Stimulated activated CD8-positive, alpha-beta memory T cell treated with anti-CD3 and anti-CD28 coated beads, Interleukin-15, amount 100 ng/mL, for 4 hours (primary cell): ENCODE measurements at places on chromosomes 16 and 17.

DNA sequence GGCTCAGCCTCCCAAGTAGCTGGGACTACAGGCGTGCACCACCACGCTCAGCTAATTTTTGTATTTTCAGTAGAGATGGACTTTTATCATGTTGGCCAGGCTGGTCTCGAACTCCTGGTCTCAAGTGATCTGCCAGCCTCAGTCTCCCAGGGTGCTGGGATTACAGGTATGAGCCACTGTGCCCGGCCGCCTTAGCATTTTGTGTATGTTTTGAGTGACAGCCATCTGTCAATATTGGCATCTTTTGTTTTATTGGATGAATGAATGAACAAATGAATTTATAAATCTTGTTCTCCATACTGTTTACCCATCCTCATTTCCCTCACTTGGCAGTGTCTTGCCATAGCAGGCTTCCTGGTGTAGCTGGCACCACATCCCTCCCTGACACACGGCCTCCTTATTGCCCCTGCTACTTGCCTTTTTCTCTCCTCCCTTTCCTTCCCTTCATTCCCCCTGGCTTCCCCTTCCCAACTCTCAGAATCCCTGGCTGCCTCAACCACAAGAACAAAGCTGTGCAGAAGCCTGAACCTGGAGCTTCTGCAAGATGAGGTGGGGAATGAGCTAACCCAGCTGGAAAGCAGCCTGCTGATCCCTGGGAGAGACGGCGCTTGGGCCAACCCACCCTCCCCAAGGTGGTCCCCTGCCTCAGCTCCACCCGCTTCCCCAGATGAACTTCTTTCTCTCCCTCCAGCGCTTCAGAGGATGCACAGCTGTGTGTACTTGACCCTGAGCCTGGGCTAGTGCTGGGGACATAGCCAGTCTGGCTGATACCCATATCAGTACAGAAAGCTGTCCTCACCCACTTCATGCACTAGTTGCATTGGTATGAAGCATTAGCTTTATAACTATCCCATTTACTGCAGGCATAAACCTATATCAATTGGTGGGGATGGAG lies 34.3 kb downstream of the WNT9B start:
- DNase-seq = no peak

- no peak for DNase-seq
These were observed 61.4 kb downstream of the BEAN1 start for GRCh38 chr16:66488505-66488904.

GRCh38 chr16:7765079-7765550 lies 432.5 kb downstream of the RBFOX1 start:
- no peak for DNase-seq

- no peak for DNase-seq
These were observed 1.8 kb downstream of the HOXB7 start for GRCh38 chr17:48609033-48609432.

- DNase-seq = no peak
These were observed 10.0 kb upstream of the TNFRSF13B start for GRCh38 chr17:16981928-16982327.

DNA sequence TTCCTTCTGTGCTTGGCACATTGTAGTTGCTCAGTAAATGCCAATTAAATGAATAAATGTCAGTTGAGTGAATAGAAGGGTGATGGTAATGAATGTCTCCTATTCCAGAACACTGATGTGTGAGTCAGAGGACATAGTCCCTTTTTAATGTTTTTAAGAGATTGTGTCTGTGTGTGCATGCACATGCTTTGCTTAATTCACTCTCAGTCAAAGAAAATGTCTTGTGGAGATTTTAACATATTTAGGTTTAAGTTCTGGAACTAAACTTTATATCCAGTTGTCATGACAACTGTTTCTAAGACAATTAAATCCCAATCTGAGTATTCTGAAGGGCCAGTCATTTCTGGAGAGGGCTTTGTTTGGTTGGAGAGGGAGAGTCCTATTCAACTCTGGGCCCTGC lies 255.3 kb upstream of the CDH11 start:
- DNase-seq = no peak

DNA sequence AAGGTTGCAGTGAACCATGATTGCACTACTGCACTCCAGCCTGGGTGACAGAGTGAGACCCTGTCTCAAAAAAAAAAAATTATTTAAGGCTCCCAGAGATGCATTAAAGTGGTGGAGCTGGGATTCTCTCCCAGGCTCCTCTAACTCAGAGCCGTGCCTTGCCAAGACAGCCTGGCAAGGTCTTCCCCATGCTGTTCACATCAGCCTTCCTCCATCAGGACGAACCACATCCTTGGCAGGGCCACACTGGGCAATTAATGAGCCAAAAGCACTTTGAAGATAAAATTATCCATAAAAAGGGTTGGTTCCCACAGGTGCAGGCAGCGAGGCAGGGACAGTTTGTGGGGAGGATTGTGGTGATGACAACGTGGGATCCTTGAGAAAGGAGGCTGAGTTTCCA lies 19.8 kb upstream of the BBS2 start:
- no peak for DNase-seq

DNA sequence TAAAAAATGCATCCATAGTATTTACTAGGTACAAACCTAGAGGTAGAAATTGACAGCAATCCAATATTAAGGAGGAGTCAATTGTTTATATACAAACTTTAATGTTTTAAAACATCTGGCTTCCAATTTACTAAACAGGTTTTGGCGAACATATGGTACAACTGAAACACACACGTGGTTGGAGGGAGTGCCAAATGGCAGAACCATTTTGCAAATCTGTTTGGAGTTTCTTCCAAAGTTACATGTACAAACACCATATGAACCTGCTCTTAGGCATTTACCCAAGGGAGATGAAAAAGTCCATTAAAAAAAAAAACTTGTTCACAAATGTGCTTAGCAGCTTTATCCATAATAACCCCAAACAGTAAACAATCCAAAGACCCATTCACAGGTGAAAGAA lies 159.8 kb upstream of the MYOCD start:
- no peak for DNase-seq

DNA sequence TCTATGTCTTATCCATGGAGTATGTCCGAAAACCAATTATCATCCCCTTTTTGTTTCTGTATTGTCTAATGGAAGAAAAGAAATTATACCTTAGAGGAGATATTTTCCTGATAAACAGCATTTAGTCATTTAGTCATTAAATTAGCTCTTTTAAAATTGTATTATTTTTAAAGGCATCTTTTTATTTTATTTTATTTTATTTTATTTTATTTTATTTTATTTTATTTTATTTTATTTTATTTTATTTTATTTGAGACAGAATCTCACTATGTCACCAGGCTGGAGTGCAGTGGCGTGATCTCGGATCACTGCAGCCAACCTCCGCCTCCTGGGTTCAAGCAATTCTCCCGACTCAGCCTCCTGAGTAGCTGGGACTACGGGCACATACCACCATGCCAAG lies 559.1 kb downstream of the CDH13 start:
- no peak for DNase-seq

- DNase-seq = no peak
These were observed 10.9 kb downstream of the HDAC5 start for GRCh38 chr17:44112284-44113280.

- no peak for DNase-seq
These were observed 7.6 kb downstream of the ALKBH5 start for GRCh38 chr17:18191236-18191667.

GRCh38 chr17:48663134-48663924 lies 37.2 kb upstream of the HOXB9 start:
- DNase-seq = no peak

DNA sequence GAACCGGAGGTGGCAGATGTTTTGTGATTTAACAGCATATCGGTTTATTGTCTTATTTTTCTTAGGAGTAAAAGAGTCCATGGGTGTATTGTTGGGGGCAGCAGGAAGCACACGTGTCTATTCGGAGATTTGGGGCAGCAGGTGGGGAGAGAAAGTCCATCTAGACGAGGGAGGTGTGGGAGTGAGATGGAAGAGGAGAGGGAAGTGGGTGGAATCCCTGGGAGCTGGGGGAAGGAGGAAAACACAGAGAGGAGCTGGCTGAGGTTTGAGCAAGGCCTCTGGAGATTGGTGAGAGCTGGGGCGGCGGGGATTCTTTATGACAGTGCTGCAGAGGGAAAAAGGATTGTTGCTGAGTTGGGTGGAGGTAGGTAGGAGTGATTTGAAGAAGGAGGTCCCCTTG lies 72.1 kb downstream of the PRKCB start:
- DNase-seq = no peak

DNA sequence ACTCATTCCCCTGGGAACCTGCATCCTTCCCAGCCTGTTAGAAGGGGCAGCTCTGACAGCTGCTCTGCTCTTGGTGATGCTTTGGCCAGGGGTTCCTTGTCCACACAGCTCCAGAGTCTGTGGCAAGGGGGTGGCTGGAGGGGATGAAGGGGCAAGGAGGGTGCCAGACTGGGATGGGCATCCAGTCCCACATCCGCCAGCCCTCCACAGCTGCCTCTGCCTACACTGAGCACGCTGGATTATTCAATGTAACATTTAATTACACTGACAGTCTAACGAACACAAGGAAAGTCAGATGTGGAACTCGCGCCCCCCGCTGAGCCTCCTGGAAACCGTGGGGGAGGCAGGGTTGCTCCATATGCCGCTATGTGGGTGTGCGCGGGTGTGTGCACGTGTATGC lies 101.1 kb downstream of the C16orf78 start:
- no peak for DNase-seq

GRCh38 chr16:84041881-84042280 lies 714 bp downstream of the SLC38A8 start:
- DNase-seq = no peak

GRCh38 chr17:17781591-17782496 lies 54.9 kb downstream of the SREBF1 start:
- DNase-seq = no peak
